Right kidney (tissue), 9 donors: ENCODE measurements at places on chromosomes 6 and 20.

- no peak for DNase-seq
These were observed 155.5 kb upstream of the MLN start for GRCh38 chr6:33959329-33959651.

GRCh38 chr6:152351110-152351509, 286.1 kb downstream of the SYNE1 start:
- DNase-seq = no peak

DNA sequence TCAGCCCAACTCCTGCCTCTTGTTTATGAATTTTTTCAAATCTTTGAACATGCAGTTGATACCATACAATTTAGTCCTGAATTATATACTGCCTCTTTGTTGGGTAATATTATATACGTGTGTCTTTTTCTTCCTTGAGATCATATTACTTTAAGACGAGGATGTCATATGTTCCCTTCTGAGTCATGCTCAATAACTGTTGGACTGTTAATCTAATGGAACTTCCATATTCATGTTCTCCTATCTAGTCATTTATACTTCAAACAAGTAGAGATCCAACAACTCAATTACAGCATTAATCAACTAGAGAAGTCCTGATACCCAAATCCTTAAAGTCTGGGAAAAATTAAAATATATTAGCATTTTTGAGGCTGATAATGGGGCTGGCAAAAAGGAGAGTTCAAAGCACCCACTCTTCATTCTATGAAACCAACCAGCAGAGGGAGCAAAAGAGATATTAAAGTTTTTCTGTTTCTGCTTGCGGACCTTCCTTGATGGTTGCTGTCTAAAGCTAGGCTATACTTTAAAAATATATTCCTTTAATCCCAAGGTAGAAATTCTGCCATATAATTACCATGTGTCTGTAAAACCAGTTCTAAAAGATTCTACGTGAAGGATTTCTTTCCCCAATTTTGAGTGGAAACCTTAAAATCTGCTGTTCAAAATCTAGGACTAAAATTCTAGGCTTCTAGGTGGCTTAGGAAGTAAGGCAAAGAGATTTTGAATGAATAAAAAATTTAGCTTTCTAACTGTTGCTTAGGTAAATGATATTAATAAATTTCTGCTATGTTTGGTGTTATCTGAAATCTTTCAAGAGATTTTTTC, 498.9 kb downstream of the BCKDHB start:
- peak; percentile 12 for DNase-seq

GRCh38 chr6:96900873-96901272, 3.2 kb upstream of the NDUFAF4 start:
- DNase-seq = no peak

DNA sequence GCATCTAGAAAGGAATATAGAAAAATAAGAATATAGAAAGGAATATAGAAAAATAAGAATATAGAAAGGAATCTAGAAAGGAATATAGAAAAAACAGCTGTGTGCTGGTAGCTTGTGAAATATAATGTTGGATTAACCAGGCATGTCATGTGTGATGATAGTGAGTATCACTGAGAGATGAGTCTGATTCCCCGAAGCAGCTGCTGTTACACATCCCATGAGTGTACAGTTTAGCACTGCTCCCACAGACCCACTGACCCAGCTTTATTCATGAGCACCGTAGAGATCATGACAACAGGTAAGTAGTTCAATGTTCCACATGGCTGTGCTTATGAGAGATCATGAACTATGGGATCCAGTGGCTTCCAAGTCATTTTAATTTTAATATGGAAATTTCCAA, 64.8 kb downstream of the SLC22A3 start:
- DNase-seq = no peak

GRCh38 chr6:157093536-157093935, 229.8 kb downstream of the TMEM242 start:
- no peak for DNase-seq

GRCh38 chr20:56855708-56856107, 226.6 kb downstream of the TFAP2C start:
- no peak for DNase-seq

- no peak for DNase-seq
These were observed 33.8 kb upstream of the CTAGE9 start for GRCh38 chr6:131744432-131745287.

DNA sequence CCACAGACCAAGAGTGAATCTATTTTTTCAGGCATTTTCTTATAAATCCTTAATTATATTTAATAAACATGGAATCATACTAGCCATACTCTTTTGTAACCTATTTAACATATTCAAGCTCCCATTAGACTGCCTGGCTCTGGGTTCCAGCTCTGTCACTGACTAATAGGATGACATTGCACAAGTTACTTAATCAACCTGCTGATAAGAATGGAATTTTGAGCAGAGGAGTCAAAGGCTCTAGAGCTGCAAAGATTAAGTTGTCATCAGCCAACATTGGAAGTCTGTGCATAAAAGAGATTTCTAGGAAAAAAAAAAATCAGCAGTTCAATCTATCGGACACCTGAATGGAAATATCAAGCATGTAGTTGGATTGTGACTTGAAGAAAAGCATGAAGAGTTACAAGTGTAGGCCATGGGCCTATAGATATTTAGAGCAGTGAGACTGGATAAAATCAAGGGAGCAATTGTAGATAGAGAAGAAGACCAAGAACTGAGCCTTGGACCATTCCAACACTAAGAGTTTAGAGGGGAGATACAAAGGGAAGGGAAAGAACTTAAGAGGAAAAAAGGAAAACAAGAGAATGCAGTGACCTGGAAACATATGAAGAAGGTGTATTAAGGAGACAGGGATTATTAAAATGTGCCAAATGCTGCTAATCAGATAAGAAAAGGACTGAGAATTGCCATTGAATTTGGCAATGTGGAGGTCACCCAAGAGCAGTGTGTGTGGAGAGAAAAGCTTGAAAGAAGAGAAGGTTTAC, 11.0 kb upstream of the HINT3 start:
- no peak for DNase-seq

GRCh38 chr6:158283304-158283980, 28.8 kb upstream of the TULP4 start:
- no peak for DNase-seq

DNA sequence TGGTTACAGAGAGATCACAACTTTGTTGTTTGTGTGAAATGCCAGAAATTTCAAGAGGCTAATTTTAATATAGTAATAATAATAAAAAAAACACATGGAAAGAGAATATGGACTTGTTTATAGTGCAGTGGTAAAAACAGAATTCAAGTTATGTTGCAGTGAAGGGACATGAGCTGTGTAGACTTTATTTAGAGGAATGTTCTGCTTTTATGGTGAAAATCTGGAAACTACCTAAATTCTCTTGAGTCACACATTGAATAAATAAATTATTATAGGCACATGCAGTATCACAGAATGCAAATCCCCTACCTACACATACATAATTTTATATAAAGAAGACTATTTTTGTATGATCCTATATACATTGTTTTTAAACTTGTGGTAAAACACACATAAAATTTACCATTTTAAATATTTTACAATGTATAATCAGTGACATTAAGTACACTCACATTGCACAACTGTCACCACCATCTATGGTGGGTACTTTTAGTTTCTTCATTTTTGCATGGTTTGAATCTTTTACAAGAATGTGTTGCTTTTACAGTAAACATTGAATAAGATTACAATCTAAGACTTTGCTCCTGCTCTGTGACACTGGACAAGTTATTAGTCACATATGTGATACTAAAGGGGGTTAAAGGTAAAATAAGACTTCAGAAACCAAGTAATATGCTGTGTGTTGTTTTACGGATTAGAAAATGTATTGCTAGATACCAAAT, 107.4 kb downstream of the B3GAT2 start:
- DNase-seq = no peak

DNA sequence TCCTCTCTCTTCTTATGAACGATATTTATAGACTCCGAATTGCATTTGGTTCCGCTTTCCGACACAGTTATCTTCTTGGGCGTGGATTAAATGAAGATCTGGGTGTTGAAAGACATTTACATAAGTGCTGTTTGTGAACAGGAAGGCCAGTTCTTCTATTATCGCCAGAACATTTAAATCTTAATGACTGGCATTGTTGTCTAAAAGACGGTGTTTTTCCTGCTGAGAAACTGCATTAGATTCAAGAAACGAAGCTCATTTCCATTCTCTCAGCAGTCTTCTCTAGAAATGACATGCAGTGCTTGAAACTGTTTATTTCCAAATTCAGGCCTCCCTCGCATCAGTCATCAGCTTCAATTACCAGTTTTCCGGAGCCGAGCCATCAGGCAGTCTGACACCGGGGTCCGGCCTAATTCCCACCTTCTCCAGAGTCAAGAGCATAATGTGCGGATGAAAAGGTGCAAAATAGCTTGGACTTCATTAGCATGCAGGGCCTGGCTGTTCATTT, 16.0 kb downstream of the LINC00237 start:
- no peak for DNase-seq

DNA sequence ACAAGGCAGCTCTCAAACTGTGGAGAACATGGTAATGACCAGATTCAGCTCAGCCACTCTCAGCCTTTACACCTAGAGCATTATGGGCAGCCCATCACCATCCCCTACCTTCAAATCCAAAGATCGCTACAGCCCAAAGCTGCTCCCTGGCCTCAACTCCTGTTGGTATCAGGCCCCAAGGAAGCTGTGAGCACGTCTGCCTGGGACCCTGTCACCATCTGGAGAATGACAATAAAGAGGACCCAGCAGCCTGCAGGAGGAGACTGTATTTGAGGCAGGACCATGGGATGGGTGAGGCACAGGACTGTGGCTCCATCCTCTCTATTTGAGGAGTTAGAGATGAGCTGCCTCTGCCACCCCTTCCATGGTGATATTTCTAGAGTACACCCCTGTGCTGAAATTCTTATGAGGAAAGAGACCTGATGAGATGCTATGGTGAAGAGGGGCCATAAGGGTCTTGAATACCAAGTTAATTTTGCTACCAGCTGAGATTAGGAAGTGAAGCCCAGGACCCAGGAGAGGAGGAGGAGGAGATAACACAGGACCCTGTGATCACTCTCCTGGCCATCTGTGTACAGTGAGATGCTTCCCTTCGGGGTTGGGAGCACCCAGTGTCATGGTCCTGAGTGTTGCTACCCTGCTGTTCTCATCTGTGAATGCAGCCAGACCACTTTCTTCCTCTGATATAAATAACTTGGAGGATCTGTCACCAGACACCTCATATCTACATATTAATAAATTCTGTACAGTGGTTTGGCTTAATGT, 19.6 kb upstream of the MICB start:
- no peak for DNase-seq

DNA sequence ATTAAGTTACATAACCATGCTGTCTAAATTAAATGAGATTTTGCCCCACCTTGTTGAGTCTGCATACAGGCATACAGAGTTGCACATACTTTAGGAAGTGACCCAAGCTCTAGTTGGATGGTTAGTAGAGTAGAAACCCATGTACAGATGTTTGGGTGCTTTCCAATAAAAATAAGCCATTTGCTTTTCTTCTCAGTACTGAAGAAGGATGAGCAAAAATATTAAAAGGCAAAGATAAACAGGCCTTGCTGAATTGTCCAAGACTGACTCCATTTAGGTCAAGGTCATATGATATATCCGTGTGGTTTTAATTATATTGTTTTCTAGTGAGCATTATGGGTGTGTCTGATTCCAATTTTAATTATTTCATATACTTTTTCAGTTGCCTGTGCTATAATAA, 589.4 kb downstream of the RFPL4B start:
- DNase-seq = no peak

DNA sequence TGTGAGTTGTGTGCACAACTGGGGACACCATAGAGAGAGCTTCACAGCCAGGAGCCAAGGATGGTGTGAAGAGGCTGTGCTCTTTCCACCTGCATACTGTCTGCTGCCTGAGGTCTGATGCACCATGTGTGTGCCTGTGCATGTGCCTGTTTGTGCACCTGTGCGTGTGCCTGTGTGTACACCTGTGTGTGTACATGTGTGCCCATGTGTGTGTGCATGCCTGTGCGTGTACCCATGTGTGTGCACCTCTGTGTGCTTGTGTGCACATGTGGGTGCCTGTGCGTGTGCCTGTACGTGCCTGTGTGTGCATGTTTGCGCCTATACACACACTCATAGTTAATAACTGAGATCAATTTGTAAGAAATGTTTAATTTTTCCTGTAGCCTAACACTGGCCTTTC, 51.3 kb downstream of the FAM120B start:
- no peak for DNase-seq

- DNase-seq = no peak
These were observed 218.3 kb upstream of the DTNBP1 start for GRCh38 chr6:15881150-15881549.

DNA sequence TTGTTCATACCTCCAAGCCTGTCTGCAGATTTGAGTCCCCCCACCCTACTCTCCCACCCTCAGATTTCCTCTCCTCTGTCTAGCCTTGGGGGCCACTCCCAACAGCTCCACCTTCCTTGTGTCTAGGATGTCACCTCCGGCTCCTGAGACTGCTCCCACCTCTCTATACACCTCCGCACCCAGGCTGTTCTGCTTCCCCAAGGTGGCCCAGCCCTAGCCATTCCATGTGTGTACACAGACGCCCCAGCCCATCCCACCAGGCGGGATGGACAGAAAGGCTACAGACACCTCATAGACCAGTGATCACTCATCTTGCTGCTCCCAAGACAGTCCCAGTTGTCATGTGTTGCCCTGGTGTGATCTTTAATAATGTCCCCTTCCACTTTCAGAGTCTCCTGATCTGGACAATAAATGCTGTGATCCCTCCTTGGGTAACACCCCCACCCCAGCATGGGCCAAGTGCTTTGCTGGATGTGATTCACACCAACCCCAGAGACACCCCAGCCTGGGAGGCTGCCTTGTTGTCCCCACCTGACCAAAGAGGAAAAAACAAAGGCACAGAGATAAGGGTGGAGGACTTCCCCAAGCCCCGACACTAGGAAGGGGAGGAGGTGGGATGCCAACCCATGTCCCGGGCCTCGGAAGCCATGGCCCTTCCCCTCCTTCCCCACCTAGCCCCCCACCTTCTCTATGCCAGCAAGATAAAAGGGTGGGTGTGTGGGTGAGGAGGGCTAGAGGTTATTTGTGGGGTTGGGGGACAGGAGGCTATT, 36.1 kb downstream of the MDFI start:
- DNase-seq = no peak

DNA sequence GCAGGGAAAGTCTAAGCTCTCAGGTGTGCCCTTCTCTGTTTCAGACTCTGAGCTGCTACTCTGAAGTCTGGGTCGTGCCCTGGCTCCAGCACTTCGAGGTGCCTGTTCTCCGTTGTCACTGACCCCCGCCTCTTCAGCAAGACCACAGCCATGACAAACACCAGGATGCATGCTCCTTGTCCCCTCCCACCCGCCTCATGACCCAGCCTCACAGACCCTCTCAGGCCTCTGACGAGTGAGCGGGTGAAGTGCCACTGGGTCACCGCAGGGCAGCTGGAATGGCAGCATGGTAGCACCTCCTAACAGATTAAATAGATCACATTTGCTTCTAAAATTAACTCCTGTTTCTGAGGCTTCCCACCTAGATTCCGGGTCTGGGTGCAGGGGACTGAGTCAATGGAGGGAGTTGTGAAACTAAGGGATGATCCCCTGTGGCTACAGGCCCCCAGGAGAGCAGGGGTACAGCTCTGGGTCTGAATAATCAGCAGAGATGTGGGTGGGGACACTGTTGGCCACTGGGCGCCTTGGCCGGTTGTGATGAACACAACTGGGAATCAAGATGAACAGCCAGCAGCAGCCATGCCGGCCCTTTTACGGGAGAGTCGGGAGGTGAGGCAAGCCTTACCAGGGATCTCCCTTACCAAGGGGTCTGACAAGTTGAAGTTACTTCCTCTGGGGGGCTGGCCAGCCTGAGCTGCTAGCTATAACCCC, 10.7 kb downstream of the CST7 start:
- no peak for DNase-seq
